Progenitor cell of endocrine pancreas (in vitro differentiated cells): ENCODE measurements at places on chromosomes 2 and 18.
A peak's percentile ranks its signal among the peaks of the same experiment; 100 is the strongest.

DNA sequence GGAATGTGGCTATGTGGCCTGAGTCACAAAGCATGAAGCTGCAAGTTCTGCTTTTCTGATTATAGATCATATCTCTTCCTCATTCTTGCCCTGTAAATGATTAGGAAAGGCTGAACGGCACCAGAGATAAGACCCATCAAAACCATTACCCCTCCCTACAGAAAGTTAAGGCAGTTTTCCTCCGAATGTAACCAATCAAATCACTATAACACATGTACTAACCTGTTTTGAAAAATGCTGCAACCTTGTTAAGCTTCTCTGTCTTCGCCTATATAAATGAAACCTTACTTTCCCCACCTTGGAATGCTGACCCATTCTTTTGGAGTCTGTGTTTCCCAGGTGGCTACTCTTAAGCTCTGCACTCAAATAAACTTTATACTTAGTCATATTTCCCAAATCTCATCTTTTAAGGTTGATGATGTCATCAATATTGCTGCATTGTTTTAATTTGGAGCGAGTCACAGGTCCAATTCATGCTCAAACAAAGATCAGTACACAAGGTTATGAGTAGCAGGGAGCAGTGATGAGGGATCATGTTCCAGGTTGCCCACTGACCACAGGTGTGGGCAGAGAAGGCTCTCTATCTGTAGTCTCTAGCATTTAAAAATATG lies 662.3 kb downstream of the IRS1 start:
- no peak overlapping the region for H3K4me3 ChIP-seq
- H3K36me3 ChIP-seq: no peaks in the 10 kb centered on the region
- no peak overlapping the region for H3K27ac ChIP-seq
- DNase-seq: no peak
- H3K27me3 ChIP-seq: no peaks in the 10 kb centered on the region

DNA sequence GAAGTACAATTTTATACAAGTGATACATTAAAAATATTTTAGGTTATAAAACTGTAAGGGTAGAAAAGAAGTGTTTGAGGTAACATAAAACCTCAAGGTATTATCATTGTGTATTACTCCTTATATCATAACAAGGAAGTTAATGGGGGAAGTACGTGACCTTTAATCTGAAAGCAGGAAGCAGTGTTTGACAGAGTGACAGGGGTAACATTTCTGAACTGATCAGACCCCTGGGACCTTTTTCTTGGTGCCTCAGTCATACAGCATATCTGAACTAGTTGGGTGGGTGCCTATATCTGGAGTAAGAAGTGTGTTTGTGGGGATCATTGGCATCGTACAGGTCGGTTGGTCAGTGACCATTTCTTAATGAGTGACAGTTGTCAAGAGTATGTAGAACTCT lies 43.0 kb downstream of the MALT1 start:
- H3K27ac ChIP-seq: no peak overlapping the region
- peaks cover 7% of the 10 kb centered on the region for H3K4me1 ChIP-seq
- peaks cover 5% of the 10 kb centered on the region for H3K36me3 ChIP-seq

- H3K36me3 ChIP-seq: no peaks in the 10 kb centered on the region
- no peaks in the 10 kb centered on the region for H3K27me3 ChIP-seq
- no peak for DNase-seq
Measured at GRCh38 chr2:139099721-139100120, 319.5 kb upstream of the NXPH2 start.

DNA sequence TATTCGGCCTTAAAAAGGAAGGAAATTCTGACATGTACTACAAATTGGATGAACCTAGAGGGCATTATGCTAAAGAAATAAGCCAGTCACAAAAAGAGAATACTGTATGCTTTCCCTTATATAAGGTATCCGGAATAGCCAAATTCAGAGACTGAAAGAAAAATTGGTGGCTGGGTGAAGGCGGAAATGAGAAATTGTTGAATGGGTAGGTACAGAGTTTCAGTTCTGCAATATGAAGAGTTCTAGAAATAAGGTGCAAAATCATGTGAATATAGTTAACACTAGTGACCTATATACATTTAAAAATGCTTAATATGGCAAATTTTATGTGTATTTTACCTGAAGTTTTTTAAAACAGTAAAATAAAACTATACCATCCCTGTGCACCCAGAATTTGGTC lies 43.1 kb downstream of the RMP24 start:
- peaks cover 2% of the 10 kb centered on the region for H3K4me1 ChIP-seq
- peak overlapping the region; percentile 8 for H3K27ac ChIP-seq
- H3K36me3 ChIP-seq: no peaks in the 10 kb centered on the region
- no peaks in the 10 kb centered on the region for H3K27me3 ChIP-seq
- no peak for DNase-seq
- H3K4me3 ChIP-seq: no peak overlapping the region

- H3K4me3 ChIP-seq: no peak overlapping the region
- peaks cover 13% of the 10 kb centered on the region for H3K27me3 ChIP-seq
- no peak for DNase-seq
- no peaks in the 10 kb centered on the region for H3K4me1 ChIP-seq
Measured at GRCh38 chr18:10660179-10660884, 134.5 kb downstream of the NAPG start.

DNA sequence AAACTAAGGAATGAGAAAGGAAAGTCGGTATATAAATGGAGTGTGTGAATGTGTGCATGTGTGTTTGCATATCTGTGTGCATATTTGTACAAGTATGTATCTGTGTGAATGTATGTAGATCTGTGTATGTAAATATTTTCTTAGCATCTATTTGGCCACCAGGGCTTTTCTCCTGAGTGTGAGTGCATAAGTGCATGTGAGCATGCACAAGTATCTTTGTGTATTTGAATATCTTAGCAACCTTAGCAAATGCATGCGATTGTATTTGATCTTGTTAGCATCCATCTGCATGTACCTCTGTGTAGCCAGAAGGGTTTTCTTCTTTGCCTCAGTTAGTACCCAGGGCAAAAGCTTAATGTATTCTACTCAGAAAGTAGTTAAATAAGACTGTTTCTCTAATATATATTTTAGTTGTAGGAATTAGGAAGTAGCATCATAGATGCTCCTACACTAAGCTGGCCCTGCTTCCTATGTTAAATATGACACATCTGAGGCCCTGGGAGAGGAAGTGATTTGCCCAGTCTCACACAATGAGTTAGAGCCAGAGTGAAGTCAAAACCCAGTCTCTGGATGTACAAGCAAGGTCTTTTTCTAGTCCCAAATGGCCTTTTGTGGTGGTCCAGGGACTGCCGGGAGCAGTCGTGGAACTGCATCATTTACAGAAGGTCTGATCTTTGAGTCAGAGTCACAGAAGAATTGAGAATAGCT lies 9.2 kb downstream of the FKBP1B start:
- H3K27me3 ChIP-seq: no peaks in the 10 kb centered on the region
- DNase-seq: no peak
- H3K4me1 ChIP-seq: peaks cover 6% of the 10 kb centered on the region
- H3K36me3 ChIP-seq: no peaks in the 10 kb centered on the region
- no peak overlapping the region for H3K4me3 ChIP-seq
- H3K27ac ChIP-seq: no peak overlapping the region

DNA sequence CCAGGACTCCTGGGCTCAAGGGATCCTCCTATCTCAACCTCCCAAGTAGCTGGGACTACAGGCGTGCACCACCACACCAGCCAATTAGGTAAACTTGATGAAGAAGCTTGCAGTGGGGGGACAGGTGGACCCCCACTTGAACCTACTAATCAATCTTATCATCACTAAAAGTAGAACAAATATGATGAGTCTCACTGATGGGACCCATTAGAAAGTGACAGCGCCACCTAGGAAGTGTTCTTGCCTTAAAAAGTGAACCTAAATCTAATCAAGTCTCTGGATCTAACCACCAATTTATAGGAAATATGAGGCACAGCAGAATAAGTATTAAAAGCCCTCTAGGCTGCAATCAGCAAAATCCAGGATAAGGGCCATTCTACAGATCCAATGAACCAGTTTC lies 79.2 kb downstream of the BIN1 start:
- DNase-seq: no peak
- no peaks in the 10 kb centered on the region for H3K27me3 ChIP-seq
- H3K36me3 ChIP-seq: no peaks in the 10 kb centered on the region
- H3K4me3 ChIP-seq: no peak overlapping the region

- no peak for DNase-seq
- no peaks in the 10 kb centered on the region for H3K27me3 ChIP-seq
- H3K36me3 ChIP-seq: peaks cover 34% of the 10 kb centered on the region
Measured at GRCh38 chr2:138536302-138536701, 34.7 kb downstream of the SPOPL start.

- H3K4me3 ChIP-seq: no peak overlapping the region
- H3K27me3 ChIP-seq: no peaks in the 10 kb centered on the region
- DNase-seq: no peak
- no peak overlapping the region for H3K27ac ChIP-seq
Measured at GRCh38 chr2:110674620-110675555, 3.0 kb downstream of the BUB1 start.

GRCh38 chr18:45059695-45060094 lies 379.0 kb downstream of the SETBP1 start:
- H3K27me3 ChIP-seq: no peaks in the 10 kb centered on the region
- H3K36me3 ChIP-seq: peaks cover 16% of the 10 kb centered on the region

GRCh38 chr2:84962917-84963316 lies 8.0 kb upstream of the KCMF1 start:
- DNase-seq: no peak
- H3K4me1 ChIP-seq: peaks cover 33% of the 10 kb centered on the region
- H3K27ac ChIP-seq: no peak overlapping the region
- no peaks in the 10 kb centered on the region for H3K27me3 ChIP-seq
- H3K4me3 ChIP-seq: no peak overlapping the region

GRCh38 chr2:74037379-74037860 lies 52.7 kb downstream of the TET3 start:
- peaks cover 14% of the 10 kb centered on the region for H3K4me1 ChIP-seq
- DNase-seq: no peak
- H3K4me3 ChIP-seq: no peak overlapping the region
- H3K36me3 ChIP-seq: peaks cover 5% of the 10 kb centered on the region
- no peaks in the 10 kb centered on the region for H3K27me3 ChIP-seq
- no peak overlapping the region for H3K27ac ChIP-seq

DNA sequence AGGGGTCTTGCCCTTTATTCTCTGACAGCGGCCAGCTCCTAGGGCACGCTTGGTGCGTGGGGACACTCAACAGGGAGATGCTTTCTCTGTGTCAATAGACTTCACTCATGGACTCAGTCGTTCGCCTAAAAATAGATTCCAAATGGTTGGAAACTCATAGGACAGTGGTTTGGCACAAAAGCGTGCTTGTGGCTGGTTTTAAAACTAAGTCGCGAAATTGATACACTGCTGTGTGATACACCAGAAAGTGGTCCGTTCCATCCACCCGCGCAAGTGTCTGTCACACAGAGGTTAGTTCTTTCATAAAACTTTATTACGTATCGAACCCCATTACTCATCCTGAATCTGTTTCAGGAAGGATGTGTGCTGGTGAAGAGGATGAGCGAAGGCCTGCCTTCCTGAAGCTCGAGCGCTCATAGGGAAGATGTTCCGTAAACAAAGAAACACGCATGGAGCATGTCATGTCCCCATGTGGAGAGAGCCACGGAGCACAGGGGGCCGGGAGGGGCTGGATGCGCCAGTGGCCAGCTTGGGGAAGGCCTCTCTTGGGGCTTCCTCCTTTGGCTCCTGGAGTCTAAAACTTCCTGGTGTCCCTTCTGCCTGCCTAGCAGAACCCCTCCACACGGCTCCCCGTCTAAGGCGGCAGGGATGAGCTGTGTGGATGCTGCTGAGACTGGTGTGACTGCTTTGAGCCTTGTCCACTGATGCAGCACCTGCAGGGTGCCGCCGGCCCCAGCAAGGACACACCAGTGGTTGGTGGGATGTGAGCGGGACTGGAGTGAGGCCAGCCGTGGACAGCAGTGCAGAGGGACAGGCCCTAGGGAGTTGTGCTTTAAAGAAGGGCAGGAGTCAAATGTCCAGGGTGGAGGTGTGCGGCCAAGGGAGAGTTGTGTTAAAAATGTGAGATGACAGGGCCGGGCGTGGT lies 207.2 kb downstream of the GBX2 start:
- no peak overlapping the region for H3K4me3 ChIP-seq
- H3K27ac ChIP-seq: no peak overlapping the region
- H3K4me1 ChIP-seq: no peaks in the 10 kb centered on the region
- no peak for DNase-seq
- H3K27me3 ChIP-seq: no peaks in the 10 kb centered on the region

- DNase-seq: no peak
- no peak overlapping the region for H3K27ac ChIP-seq
- H3K4me3 ChIP-seq: no peak overlapping the region
- peaks cover 43% of the 10 kb centered on the region for H3K27me3 ChIP-seq
- no peaks in the 10 kb centered on the region for H3K36me3 ChIP-seq
- peaks cover 5% of the 10 kb centered on the region for H3K4me1 ChIP-seq
Measured at GRCh38 chr18:48059455-48060010, 129.1 kb upstream of the SMAD2 start.

GRCh38 chr2:104952976-104953375 lies 84.9 kb upstream of the MRPS9 start:
- H3K27me3 ChIP-seq: peaks cover 8% of the 10 kb centered on the region
- H3K4me1 ChIP-seq: no peaks in the 10 kb centered on the region
- H3K4me3 ChIP-seq: no peak overlapping the region
- no peak for DNase-seq
- H3K36me3 ChIP-seq: no peaks in the 10 kb centered on the region

GRCh38 chr2:170375192-170375591 lies 197.2 kb downstream of the MYO3B start:
- H3K27ac ChIP-seq: no peak overlapping the region
- H3K4me3 ChIP-seq: no peak overlapping the region
- no peaks in the 10 kb centered on the region for H3K36me3 ChIP-seq

- H3K27ac ChIP-seq: peak overlapping the region; percentile 1
- no peaks in the 10 kb centered on the region for H3K36me3 ChIP-seq
- no peak for DNase-seq
Measured at GRCh38 chr2:231926761-231927565, 767 bp upstream of the NPPC start.

DNA sequence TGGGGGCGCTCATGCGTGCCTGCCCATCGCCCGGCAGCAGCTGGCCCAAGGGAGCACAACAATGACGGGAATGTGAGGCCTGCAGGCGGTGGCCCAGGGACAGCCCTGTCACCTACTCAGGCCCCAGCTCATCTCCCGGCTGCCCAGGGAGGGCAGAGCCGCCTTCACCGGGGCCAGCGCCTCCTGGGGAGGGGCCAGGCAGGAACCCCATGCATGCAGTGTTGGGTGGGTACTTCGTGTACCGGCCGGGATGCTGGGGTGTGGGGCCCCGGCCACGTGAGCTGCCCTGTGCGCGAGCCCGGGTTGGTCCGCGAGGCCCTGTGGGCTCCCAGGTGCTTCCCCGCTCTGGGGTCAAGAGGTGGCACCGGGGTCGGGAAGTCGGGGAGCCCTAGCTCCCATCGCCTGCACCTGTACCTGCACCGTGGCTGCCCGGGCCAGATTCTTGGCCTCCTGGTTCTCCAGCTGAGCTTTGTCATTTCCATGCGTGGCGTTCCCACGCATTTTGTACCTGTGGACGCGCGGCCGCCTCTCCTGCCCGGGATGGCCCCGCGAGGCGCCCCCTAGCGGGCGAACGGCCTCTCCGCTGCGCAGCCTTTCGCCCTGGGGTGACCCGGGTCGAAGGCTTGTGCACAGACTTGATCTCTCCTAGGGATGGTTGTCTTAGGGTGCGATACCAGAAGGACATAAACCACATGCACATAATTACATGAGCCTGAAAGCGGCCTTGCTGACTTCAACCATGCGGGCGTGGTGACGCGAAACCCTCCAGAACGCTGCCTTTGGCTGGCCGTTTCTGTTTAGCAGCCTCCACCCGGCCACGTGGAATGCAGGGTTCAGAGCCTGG lies 950 bp downstream of the KLHL30 start:
- no peak overlapping the region for H3K27ac ChIP-seq
- H3K4me3 ChIP-seq: no peak overlapping the region
- H3K27me3 ChIP-seq: no peaks in the 10 kb centered on the region
- no peak for DNase-seq
- no peaks in the 10 kb centered on the region for H3K4me1 ChIP-seq
- no peaks in the 10 kb centered on the region for H3K36me3 ChIP-seq
